IMR-90 (cell line): ENCODE measurements at places on chromosomes 7 and 10. TPM values are rescaled to one million over a fixed set of nuclear protein-coding genes. Genes with fewer than 3 reads are reported as not detected.

DNA sequence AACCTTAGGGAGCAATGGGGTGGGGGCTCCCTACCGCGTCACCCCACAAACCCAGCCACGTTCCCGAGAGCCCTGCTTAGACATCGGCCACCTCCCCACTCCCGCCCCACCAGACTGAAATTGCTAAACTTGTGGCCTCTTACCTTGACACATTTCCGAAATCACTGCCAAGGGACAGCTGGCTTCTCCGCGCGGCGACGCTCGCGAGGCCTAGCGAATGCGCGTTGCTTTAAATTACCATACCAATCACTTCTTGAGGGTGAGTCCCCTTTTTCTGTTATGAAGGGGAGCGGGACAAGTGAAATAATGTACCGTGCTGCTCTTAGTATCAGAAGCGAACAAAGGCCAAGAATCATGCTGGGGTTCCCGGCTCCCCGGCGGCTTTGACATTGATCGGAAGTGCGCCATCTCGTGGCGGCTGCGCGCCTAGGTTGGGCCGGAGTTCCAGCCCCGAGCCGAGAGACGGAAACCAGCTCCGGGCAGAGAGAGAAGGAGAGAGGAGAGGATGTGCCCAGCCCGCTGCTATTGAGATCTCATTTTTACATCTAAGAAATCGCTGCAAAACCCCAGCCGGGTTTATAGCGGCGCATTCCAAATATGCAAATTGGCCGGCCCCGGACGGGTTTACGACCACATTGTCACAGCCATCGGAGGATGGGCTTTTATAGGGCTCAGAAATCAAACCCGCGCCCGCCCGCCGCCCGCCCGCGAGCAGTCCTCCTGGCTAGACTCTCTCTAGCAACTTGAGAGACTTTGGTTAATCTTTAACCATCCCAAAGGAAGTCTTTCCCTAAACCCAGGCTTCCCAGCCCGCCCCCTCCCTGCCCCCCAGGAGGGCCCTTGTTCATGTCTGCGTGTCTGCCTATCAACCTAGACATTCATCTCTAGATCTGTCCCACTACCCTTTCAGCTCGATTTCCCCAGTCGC lies 5.3 kb downstream of the HOXA11 start:
- peaks cover 87% of the 10 kb centered on the region for H3K27me3 ChIP-seq
- no peak overlapping the region for H3K4me3 ChIP-seq
- peak; percentile 45 for DNase-seq

DNA sequence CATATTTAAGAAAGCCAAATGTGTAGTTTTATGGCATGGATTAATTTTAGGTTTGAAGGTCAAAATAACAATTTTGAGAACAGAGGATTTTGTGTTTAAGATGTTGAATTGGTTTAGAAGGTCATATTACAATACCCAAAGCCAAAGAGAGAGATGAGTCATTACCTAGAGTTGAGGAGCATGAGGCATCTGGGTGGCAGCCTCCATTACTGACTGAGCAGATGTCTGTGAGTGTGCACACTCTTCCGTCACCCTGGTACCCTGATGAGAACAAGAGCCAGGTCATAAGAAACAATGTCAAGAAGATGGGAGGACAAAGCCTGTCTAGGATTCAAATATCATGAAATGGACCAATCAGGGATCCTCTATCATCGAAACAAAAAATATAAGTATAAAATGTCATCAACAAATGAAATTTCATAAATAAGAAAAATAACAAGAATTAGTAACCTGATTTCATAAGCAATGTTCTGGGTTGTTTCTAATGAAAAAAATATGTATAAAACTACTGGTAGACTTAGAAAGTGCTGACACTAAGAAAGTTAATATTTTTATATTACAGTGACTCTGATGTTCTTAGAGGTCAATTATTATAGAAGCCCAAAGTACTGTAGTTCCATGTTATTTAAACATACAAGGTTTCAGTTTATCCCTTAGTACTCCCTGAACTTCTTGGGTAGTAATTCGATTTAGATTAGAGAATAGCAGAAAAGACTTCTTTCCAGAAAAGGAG lies 20.0 kb downstream of the CUBN start:
- peak; percentile 85 for DNase-seq
- no peak overlapping the region for H3K4me3 ChIP-seq
- H3K36me3 ChIP-seq, result no peaks in the 10 kb centered on the region
- no peaks in the 10 kb centered on the region for H3K27me3 ChIP-seq
- no peaks in the 10 kb centered on the region for H3K4me1 ChIP-seq

GRCh38 chr7:148214101-148214500 lies 376.5 kb upstream of the C7orf33 start:
- H3K27ac ChIP-seq, result no peak overlapping the region
- H3K4me1 ChIP-seq, result no peaks in the 10 kb centered on the region
- no peaks in the 10 kb centered on the region for H3K36me3 ChIP-seq
- no peak for DNase-seq
- no peaks in the 10 kb centered on the region for H3K27me3 ChIP-seq

DNA sequence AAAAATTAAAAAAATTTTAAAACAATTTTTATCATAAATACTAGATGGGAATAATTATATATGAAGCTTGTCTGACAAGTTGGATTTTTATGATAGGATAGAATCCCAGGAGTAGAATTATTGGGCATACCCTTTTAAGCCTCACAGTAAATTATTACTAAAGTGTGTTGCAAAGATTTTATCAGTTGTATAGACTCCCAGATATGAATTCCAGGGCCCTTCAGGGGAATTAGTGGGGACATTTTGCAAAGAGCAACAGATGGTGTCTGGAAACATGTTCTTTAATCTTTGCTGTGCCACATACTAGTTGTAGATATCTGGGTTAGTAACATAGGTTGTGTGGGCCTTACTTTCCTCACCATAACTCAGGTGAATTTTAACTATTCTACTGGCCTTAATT lies 28.7 kb downstream of the ZEB1 start:
- DNase-seq, result no peak
- H3K27me3 ChIP-seq, result no peaks in the 10 kb centered on the region
- H3K36me3 ChIP-seq, result peaks cover 2% of the 10 kb centered on the region; the same call in 1 of the 2 replicates
- H3K27ac ChIP-seq, result no peak overlapping the region

DNA sequence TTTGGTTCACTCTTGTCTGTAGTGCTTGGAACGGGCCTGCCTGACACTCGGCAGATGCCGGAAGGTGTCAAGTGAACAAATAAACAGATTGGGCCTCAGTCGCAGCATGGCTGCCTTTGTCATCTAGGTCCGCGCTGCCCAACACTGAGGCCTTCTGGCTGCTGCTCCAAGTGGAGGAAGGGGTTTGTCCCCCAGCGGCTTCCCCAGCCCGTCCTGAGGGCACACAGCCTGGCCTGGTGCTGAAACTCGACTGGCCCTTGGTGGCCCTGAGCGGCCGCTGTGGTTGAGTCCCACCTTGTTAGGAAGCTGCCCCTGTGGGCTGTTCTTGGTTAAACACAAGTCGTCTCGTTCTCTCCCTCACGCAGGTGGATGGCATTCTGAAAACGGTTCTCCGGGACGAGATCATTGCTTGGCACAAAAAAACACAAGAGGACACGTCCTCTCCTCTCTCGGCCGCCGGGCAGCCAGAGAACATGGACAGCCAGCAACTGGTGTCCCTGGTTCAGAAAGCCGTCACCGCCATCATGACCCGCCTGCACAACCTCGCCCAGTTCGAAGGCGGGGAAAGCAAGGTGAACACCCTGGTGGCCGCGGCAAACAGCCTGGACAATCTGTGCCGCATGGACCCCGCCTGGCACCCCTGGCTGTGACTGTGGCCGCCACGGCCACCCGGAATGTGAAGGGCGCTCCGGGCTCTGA lies 132.1 kb downstream of the SMURF1 start:
- no peak overlapping the region for H3K4me3 ChIP-seq
- no peaks in the 10 kb centered on the region for H3K4me1 ChIP-seq
- no peak for DNase-seq
- no peaks in the 10 kb centered on the region for H3K27me3 ChIP-seq
- H3K36me3 ChIP-seq, result peaks cover 66% of the 10 kb centered on the region
- no peak overlapping the region for H3K27ac ChIP-seq

The FZD1 gene
- total RNA-seq, result 3.6 and 4.4 TPM in 2 replicates
